ENCODE measurements at places on chromosomes 13 and 19. TPM values are rescaled to one million over a fixed set of nuclear protein-coding genes. Genes with fewer than 3 reads are reported as not detected.

Gene FREM2
- total RNA-seq, result 2.8 TPM

Gene DLL3
- not detected for total RNA-seq

Gene LRRC4B
- total RNA-seq, result 22.3 TPM

Gene DCLK1
- 102 TPM for total RNA-seq

Gene ZNF726
- 0.77 TPM for total RNA-seq

- no peaks in the 10 kb centered on the region for H3K36me3 ChIP-seq
- no peak overlapping the region for H3K4me3 ChIP-seq
- no peak for DNase-seq
- H3K27ac ChIP-seq, result no peak overlapping the region
- H3K4me1 ChIP-seq, result no peaks in the 10 kb centered on the region
These were observed 113.0 kb upstream of the SPACA7 start for GRCh38 chr13:112263152-112263551.

GRCh38 chr13:107365466-107366215, 797.7 kb upstream of the ARGLU1 start:
- H3K4me1 ChIP-seq, result no peaks in the 10 kb centered on the region
- H3K27ac ChIP-seq, result no peak overlapping the region
- H3K36me3 ChIP-seq, result no peaks in the 10 kb centered on the region
- no peak for DNase-seq
- no peaks in the 10 kb centered on the region for H3K27me3 ChIP-seq

GRCh38 chr13:26259634-26260033, 5.7 kb downstream of the CDK8 start:
- H3K4me3 ChIP-seq, result no peak overlapping the region
- no peak overlapping the region for H3K27ac ChIP-seq
- H3K4me1 ChIP-seq, result no peaks in the 10 kb centered on the region
- no peaks in the 10 kb centered on the region for H3K36me3 ChIP-seq

GRCh38 chr13:98068521-98068920, 74.4 kb upstream of the FARP1 start:
- no peak for DNase-seq
- no peaks in the 10 kb centered on the region for H3K36me3 ChIP-seq
- H3K4me1 ChIP-seq, result no peaks in the 10 kb centered on the region
- H3K4me3 ChIP-seq, result no peak overlapping the region
- H3K27ac ChIP-seq, result no peak overlapping the region

- no peaks in the 10 kb centered on the region for H3K27me3 ChIP-seq
- H3K4me1 ChIP-seq, result peaks cover 16% of the 10 kb centered on the region
- no peak overlapping the region for H3K27ac ChIP-seq
These were observed 6.0 kb upstream of the CCDC97 start for GRCh38 chr19:41303954-41304353.

DNA sequence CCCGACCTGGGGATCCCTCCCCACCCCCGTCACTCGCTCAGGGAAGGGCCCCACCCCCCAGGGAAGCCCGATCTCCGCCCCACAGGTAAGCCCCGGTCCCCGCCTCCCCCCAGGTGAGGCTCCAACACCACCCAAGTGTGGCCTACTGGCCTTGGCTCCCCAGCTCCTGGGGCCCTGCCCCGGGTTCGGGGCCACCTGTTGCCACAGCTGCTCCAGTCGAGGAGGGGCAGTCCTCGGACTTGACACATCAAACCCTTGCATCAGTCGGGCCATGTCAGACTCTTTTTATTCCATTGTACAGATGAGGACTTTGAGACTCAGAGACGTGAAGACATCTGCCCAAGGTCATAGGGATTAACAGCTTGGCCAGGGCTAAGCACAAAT, 512 bp downstream of the CC2D1A start:
- H3K4me3 ChIP-seq, result peak overlapping the region; percentile 63
- peaks cover 7% of the 10 kb centered on the region for H3K4me1 ChIP-seq
- H3K27me3 ChIP-seq, result no peaks in the 10 kb centered on the region
- H3K36me3 ChIP-seq, result no peaks in the 10 kb centered on the region

DNA sequence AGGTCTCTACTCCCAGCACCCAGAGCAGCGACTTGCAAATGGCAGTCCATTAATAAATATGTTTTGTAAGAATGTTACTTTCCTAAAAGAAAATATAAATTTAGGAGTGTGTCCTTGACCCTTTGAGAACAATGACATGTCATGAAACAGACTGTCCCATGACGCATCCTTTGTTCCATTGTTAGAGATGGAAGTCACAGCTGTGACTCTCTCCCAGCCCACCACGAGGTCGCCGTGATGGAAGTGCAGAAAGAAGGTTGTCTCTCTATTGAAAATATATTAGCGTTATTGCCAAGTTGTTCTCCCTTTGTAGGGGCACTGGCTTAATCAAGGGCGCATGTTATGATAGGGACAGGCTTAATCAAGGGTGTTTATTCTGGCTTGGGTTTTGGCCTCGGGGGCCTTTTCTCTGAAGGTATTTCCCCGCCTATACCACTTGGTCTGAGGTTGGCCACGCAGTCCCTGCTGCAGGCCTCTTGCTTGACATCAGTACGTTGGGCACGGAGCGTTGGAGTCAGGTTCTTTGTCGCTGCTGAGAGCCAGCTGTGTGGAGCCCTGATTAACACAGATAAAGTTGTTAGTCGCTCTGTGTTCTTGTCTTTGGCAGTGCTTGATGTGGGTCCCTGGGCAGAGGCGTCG, 126.7 kb upstream of the ZNF536 start:
- H3K4me1 ChIP-seq, result no peaks in the 10 kb centered on the region
- no peak overlapping the region for H3K4me3 ChIP-seq
- no peak for DNase-seq
- no peak overlapping the region for H3K27ac ChIP-seq
- no peaks in the 10 kb centered on the region for H3K27me3 ChIP-seq

GRCh38 chr13:42653679-42654078, 79.7 kb downstream of the TNFSF11 start:
- H3K4me1 ChIP-seq, result no peaks in the 10 kb centered on the region
- no peak overlapping the region for H3K27ac ChIP-seq
- H3K27me3 ChIP-seq, result no peaks in the 10 kb centered on the region
- no peak overlapping the region for H3K4me3 ChIP-seq
- H3K36me3 ChIP-seq, result no peaks in the 10 kb centered on the region
- no peak for DNase-seq

- H3K27ac ChIP-seq, result no peak overlapping the region
- H3K4me3 ChIP-seq, result no peak overlapping the region
- DNase-seq, result no peak
- H3K27me3 ChIP-seq, result no peaks in the 10 kb centered on the region
These were observed 1159.3 kb upstream of the PRR20A start for GRCh38 chr13:55981381-55981780.

- no peak for DNase-seq
- no peak overlapping the region for H3K4me3 ChIP-seq
- H3K27me3 ChIP-seq, result no peaks in the 10 kb centered on the region
- H3K4me1 ChIP-seq, result no peaks in the 10 kb centered on the region
- no peaks in the 10 kb centered on the region for H3K36me3 ChIP-seq
- no peak overlapping the region for H3K27ac ChIP-seq
These were observed 14.3 kb downstream of the BCKDHA start for GRCh38 chr19:41411968-41412265.

GRCh38 chr19:11382898-11383705, 1.0 kb downstream of the EPOR start:
- no peak overlapping the region for H3K27ac ChIP-seq
- peaks cover 15% of the 10 kb centered on the region for H3K27me3 ChIP-seq
- DNase-seq, result no peak

- no peaks in the 10 kb centered on the region for H3K36me3 ChIP-seq
- no peak for DNase-seq
- peaks cover 50% of the 10 kb centered on the region for H3K27me3 ChIP-seq
These were observed 505 bp upstream of the ZIC2 start for GRCh38 chr13:99980824-99981734.

- no peaks in the 10 kb centered on the region for H3K27me3 ChIP-seq
- H3K27ac ChIP-seq, result peak overlapping the region; percentile 26
- H3K4me1 ChIP-seq, result no peaks in the 10 kb centered on the region
- DNase-seq, result no peak
- no peak overlapping the region for H3K4me3 ChIP-seq
- H3K36me3 ChIP-seq, result no peaks in the 10 kb centered on the region
These were observed 158.4 kb upstream of the FNDC3A start for GRCh38 chr13:48817166-48817802.

DNA sequence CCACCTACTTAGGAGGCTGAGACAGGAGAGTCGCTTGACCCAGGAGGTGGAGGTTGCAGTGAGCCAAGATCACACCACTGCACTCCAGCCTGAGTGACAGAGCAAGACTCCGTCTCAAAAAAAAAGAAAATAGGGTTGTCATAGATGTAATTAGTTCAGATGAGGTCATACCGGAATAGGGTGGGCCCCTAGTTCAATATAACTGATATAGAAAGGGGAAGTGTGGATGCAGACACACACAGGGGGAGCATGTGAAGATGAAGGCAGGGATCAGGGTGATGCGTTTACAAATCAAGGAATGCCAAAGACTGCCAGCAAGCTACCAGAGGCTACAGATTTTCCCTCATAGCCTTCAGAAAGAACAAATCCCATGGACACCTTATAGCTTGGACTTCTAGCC, 24.3 kb upstream of the EEF1AKMT1 start:
- no peak overlapping the region for H3K4me3 ChIP-seq
- no peaks in the 10 kb centered on the region for H3K36me3 ChIP-seq
- H3K27me3 ChIP-seq, result no peaks in the 10 kb centered on the region

DNA sequence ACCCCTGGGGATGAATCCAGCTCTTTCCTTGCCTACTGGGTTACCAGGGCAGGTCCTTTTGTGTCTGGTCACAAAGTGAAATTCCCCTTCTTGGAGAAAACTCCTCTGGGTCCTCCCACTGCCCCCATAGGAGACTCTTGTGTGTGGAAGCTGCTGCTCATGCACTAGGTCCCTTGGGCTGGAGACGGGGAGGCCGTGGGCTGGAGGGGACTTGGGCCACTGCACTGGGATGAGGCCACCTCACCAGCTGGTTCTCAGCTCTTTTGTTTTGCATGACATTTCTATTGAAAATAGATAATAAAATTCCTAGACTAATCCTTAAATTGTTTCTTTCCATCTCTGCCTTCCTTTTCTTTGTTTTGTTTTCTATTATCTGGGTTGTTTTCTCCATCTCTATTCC, 62.4 kb downstream of the TEX29 start:
- DNase-seq, result no peak
- no peaks in the 10 kb centered on the region for H3K27me3 ChIP-seq
- H3K4me3 ChIP-seq, result no peak overlapping the region
- H3K36me3 ChIP-seq, result no peaks in the 10 kb centered on the region
